ENCODE measurements at places on chromosomes 2 and 18.

- DNase-seq, result no peak
Observed at GRCh38 chr18:58013241-58014211, 30.5 kb upstream of the NEDD4L start.

GRCh38 chr2:168889635-168890005 is 610 bp downstream of the SPC25 start:
- no peak for DNase-seq

DNA sequence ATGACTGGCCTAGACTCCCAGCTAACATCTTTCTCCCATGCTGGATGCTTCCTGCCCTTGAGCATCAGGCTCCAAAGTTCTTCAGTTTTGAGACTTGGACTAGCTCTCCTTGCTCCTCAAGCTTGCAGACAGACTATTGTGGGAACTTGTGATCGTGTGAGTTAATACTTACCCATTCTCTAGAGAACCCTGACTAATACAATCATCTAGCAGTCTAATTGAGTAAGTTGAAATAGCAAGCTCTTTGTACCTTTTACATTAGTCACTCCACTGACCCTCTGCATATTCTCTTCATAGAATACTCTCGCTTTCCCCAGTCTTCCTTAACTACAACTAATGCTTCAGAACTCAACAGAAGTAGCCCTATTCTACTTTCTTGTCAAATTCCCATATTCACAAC is 434.6 kb upstream of the NXPH2 start:
- no peak for DNase-seq

GRCh38 chr2:140247451-140248195 is 1467.4 kb upstream of the NXPH2 start:
- DNase-seq, result peak; percentile 70

- no peak for DNase-seq
Observed at GRCh38 chr2:149451417-149452165, 121.2 kb downstream of the LYPD6 start.

GRCh38 chr2:8138923-8139667 is 542.8 kb upstream of the ID2 start:
- peak; percentile 96 for DNase-seq

DNA sequence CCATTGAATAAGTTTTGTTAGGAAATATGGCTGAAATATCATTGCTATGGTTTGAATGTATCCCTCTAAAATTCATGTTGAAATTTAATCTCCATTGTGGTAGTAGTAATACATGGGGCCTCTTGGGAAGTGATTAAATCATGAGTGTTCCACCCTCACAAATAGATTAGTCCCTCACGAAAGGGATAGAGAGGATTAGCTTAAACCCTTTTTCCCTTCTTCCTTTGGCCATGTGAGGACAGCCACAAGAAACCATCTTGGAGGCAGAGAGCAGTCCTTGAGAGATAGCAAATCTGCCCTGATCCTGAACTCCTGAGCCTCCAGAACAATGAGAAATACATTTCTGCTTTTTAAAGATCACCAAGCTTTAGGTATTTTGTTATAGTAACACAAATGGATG is 274.2 kb downstream of the CDH19 start:
- DNase-seq, result no peak

DNA sequence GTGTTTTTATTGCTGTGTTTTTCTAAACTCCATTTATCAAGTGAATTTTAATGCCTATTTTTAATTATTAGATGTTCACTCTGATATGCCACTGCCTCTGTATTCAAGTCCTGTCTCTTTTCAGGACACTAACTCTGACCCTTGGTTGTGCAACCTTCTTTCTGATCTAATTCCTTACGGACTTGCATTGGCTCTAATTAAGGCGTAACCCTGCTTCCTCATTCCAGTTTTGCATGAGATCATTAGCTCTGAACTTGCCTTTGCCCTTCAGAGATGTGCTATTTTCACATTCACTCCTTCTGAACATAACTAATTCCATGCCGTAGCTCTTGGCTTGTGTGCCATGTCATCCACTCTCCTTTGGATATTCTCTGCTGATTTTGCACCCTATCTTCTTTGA is 162.5 kb upstream of the TMEFF2 start:
- DNase-seq, result no peak

- DNase-seq, result no peak
Observed at GRCh38 chr2:1791006-1791605, 46.8 kb upstream of the PXDN start.

DNA sequence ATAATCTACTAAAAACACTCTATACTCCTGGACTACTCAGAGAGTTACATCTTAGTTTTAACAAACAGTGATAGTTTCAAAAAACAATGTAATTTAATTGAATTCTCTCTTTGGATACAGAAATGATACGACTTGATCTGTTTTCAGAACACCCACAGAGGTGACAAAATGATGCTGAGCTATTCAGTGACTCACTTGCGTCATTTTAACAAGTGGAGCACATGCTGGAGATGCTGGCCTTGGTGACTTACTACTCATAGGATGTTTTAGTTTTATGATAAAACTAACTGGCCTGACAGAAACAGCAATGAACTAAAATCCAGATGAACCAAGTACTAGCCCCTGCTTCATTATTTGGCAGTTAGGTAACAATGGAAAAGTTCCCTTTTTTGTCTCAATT is 101.3 kb upstream of the ITGB6 start:
- DNase-seq, result no peak

- DNase-seq, result no peak
Observed at GRCh38 chr2:73116182-73116960, 3.6 kb upstream of the RAB11FIP5 start.

DNA sequence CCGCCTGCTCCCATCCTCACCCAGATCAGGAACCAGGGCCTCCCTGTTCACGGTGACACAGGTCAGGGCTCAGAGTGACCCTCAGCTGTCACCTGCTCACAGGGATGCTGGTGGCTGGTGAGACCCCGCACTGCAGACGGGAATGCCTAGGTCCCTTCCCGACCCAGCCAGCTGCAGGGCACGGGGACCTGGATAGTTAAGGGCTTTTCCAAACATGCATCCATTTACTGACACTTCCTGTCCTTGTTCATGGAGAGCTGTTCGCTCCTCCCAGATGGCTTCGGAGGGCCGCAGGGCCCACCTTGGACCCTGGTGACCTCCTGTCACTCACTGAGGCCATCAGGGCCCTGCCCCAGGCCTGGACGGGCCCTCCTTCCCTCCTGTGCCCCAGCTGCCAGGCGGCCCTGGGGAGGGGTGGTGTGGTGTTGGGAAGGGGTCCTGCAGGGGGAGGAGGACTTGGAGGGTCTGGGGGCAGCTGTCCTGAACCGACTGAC is 31.7 kb downstream of the GPC1 start:
- DNase-seq, result no peak

DNA sequence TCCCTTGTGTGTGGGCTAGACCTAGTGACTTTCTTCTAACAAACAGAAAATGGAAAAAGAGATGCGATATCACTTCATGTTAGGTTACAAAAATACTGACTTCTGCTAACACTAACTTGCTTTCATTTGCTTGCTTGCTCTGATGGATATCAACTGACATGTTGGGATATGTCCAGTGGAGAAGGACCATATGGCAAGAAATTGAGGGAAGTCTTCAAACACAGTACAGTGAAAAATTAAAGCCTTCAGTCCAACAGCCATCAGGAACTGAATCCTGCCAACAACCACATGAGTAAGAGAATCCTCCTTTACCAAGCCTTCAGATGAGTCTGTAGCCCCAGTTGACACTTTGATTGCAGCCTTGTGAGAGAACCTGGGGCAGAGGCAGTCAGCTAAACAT is 143.9 kb downstream of the MAIP1 start:
- no peak for DNase-seq

- no peak for DNase-seq
Observed at GRCh38 chr2:54164106-54164505, 48.7 kb downstream of the ACYP2 start.

- peak; percentile 96 for DNase-seq
Observed at GRCh38 chr2:111659361-111660333, 224.3 kb downstream of the ANAPC1 start.

- no peak for DNase-seq
Observed at GRCh38 chr2:29375843-29376242, 260.6 kb downstream of the CLIP4 start.

GRCh38 chr2:1738646-1739302 is 5.5 kb downstream of the PXDN start:
- DNase-seq, result no peak

Data from fibroblast of the aortic adventitia (primary cell).